ENCODE measurements at places on chromosomes 1 and 21.

GRCh38 chr21:45129189-45129923, 55.0 kb downstream of the ADARB1 start:
- DNase-seq, result no peak

- DNase-seq, result peak; percentile 90
Observed at GRCh38 chr1:58783993-58784757, at the start of gene JUN. Gene JUN (minus strand): TSS chr1:58784047. CDS start chr1:58783070, 977 bp downstream.

DNA sequence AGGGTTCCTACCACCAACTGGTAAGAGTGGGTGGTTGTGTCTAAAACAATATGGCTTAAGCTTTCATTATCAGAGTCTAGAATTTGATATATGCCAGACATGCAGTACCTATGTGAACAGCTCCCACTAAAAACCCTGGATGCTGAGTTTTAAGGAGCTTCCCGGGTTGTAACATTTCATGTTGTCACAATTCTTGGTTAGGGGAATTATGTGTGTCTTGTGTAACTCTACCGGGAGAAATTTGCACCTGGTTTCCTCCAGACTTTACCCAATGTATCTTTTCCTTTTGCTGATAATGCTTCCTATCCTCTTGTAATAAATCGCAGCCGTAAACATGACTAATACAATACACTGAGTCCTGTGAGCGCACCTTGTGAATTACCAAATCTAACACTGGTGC, 48.3 kb downstream of the ARID4B start:
- no peak for DNase-seq

- no peak for DNase-seq
Observed at GRCh38 chr21:39348355-39349210, at the start of gene HMGN1. Gene HMGN1 (minus strand): TSS chr21:39349088. CDS start chr21:39348917, 171 bp downstream.

- DNase-seq, result no peak
Observed at GRCh38 chr1:202283379-202283844, 58.3 kb downstream of the UBE2T start.

DNA sequence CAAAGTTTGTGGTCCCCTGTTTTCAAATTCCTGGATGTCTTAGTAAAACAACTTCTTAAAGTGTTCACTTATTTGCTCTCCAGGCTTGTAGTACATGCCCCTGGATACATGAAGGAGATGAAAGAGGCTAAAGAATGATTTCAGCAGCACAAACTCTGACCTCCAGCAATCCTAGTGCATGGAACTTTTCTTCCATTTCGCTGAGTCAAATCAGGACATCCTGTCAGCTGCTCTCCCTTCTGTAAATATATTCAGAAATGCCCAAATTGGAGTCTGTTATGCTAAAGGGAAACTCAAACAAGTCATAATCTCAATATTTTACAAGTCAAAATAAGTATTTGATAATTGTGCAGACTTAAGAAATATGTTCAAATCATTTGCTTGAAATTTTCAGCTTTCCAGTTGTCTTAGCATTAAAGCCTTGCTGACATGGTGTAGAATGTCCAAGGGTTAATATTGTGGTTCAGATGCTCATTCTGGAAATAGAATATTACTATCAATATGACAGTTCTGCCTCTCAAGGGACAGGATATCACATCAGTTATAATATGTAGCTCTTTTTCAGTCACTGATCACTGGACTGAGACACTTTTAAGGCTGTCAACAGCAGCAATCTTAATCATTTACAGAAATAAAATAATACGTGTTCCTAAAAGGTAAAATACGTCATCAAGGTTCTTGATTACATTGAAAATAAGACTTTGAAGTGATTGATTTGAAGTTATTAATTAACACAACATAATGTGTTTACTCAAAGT, 1157.3 kb downstream of the PLA2G4A start:
- DNase-seq, result no peak

DNA sequence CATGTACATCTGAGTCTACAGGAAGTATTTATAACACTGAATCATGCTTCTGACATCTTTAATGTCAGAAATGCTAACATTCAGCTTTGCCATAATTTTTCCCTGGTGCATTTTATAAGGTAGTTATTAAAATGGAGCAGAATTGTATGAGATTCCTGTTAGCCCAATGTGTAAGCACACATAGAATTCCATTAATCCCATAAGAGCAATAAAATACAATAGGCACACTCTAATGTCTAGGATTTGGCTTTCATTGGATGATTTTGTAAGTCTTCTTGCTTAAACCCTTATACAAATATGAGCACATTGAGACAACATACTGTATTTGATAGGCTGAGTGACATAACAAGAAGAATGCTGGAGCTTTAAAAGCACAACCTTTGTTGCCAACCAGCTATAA, 256.4 kb downstream of the HMCN1 start:
- DNase-seq, result no peak

- DNase-seq, result no peak
Observed at GRCh38 chr1:56411484-56412180, 167.7 kb downstream of the PLPP3 start.

GRCh38 chr1:236888126-236888525, 93.0 kb downstream of the MTR start:
- DNase-seq, result no peak

DNA sequence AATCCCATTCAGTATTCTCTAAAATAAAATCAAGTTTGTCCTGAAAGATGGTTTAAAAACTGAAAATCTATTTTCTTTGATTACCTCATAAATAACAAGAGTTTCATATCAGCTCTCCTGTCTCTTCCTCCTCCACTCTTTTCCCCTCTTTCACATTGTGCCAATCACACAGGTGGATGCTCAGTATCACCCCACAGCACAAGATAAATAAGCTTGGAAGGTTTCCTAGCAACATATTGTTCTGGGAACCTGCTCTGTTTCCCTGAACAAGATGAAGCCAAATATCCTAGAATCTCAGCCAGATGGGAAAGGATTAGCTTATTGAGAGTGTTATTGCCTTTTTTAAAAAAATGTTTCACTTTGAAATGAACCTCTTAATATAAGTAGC, 45.7 kb upstream of the CACYBP start:
- DNase-seq, result no peak

- DNase-seq, result no peak
Observed at GRCh38 chr21:34110594-34111202, 37.3 kb downstream of the MRPS6 start.

GRCh38 chr1:2828586-2829250, 27.2 kb upstream of the TTC34 start:
- no peak for DNase-seq

GRCh38 chr1:43441894-43442637, 11.7 kb downstream of the HYI start:
- DNase-seq, result no peak

- no peak for DNase-seq
Observed at GRCh38 chr1:63693944-63694571, 79.8 kb upstream of the ROR1 start.

GRCh38 chr21:29233256-29233546, 65.5 kb upstream of the BACH1 start:
- DNase-seq, result no peak

GRCh38 chr21:38848187-38848609, 42.5 kb downstream of the ETS2 start:
- DNase-seq, result no peak

DNA sequence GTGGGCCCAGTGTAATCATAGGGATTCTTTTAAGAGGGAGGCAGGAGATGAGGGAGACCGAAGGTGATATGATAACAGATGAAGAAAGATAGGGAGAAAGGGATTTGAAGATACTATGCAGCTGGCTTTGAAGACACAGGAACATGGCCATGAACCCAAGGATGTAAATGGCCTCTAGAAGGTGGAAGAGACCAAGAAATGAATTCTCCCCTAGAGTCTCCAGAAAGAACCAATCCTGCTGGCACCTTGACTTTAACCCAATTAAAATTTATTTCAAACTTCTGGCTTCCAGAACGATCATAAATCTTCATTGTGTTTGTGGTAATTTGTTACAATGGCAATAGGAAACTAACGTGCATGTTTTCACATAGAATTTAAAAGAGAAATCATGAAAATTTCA, 95.0 kb upstream of the GORAB start:
- DNase-seq, result no peak

GRCh38 chr1:234722270-234722704, 112.3 kb upstream of the IRF2BP2 start:
- DNase-seq, result no peak

GRCh38 chr1:67274623-67275325, 32.9 kb upstream of the IL12RB2 start:
- DNase-seq, result no peak

GRCh38 chr1:240170266-240170665, 78.6 kb downstream of the FMN2 start:
- no peak for DNase-seq

- DNase-seq, result no peak
Observed at GRCh38 chr1:27999055-27999454, 39.3 kb downstream of the XKR8 start.

DNA sequence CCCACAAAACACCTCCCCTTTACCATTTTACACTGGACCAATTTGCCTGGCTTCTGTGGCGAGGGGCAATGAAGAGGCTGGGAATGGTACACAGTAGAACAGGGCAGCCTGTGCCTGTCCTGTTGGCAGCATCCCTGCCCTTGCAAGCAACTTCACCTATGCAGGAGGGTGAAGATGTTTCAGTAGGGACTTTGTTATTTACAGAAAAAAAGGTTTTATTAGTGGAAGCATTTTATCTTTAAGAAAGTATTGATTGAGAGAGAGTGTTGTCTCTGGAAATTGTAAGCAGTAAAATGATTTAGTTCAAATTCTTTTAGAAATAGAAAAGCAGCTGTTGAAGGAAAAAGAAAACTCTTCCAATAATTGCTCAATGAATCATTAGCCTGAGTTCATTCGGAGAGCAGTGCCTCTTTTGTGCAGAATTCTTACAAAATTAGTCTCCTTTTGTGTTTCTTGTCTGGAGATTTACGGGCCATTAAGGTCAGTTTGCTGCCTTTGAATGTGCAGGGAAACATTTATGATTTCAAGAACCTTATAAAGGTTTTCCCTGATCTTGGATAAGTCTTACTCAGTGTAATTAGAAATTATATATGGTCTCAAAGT, 49.1 kb downstream of the HHAT start:
- no peak for DNase-seq

GRCh38 chr1:52345252-52345651, 20.8 kb downstream of the CC2D1B start:
- DNase-seq, result no peak

DNA sequence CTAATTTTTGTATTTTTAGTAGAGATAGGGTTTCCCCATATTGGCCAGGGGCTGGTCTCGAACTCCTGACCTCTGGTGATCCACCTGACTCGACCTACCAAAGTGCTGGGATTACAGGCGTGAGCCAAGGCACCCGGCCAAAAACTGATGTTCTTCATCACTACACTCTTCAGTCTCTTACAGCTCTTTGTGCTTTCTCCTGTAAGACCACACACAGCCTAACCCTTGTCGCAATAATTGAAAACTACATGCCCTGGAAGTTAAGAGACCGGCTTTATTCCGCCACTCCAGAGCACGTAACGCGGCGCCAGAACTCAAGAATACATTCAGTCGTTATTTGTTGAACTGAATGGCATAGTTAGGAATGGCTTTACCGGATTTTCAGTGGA, 552 bp downstream of the GPATCH4 start:
- no peak for DNase-seq

GRCh38 chr1:27872802-27873551, 633 bp downstream of the THEMIS2 start:
- DNase-seq, result no peak

DNA sequence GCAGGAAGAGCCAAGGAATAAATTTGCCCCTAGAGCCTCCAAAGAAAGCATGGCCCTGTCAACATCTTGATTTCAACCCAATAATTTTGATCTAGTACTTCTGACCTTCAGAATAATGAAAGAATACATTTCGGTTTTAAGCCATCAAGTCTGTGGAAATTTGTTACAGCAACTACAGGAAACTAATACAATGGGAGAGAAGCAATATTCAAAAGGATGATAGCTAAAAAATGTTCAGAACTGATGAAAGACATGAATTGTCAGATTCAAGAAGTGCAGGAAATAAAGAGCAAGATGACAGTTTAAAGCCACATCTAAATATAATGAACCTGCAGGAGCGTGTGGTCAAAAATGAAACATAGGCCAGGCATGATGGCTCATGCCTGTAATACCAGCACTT, 24.8 kb upstream of the IFFO2 start:
- no peak for DNase-seq

DNA sequence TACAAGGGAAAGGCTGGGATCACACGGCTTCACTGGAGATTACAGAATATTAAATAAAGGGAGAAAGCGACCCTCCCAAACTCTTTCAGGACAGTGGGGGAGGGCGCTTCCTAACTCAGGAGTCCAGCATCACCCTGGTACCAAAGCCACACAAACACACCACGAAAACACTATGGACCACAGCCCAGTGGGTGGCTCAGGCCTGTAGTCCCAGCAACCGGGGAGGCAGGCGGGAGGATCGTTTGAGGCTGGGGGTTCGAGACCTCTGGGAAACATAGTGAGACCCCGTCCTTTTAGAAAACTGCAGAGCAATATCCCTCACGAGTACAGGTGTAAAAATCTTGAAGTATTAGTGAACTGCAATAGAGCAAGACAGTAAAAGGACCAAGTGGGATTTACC, 16.0 kb downstream of the TRIM11 start:
- DNase-seq, result no peak

DNA sequence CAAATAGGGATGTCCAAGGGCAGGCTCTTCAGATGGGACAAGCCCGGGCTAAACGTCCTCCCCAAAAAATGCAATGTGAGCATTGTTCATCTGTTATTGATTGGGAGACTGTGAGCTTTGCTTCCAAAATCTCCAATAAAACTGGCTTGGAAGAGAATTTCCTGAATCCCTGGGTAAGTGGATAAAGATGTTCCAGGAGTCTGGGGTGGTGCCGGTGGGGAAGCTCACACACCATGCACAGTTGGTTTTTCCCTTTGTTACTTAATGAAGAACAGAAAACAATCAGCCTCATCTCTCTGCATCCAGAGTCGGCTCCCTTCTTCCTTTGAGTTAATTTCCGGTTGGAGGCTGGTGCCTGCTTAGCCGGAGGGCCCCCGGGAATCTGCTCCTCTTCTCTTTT, 72.1 kb upstream of the ZBTB40 start:
- DNase-seq, result no peak

DNA sequence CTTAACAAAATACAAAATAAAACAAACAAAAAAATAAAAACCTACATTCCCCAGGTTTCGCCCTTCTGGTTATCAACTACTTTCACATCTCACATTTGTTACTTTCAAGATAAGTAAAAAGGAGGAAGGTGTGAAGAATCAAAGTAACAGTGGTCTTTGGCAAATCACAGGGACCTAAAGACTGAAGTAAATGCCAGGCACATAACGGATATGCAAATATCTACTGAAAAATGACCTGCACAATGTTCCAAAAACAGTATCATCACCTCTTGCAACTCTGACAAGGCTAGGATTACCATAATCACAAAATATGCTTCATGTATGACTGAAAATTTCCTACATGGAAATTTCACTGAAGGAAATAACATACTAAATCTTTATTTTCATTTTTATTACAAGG, 29.3 kb downstream of the COP1 start:
- DNase-seq, result no peak

- DNase-seq, result no peak
Observed at GRCh38 chr1:175232335-175232734, 39.8 kb upstream of the KIAA0040 start.
